ENCODE measurements at places on chromosomes 7 and 10. TPM values are rescaled to one million over a fixed set of nuclear protein-coding genes. Genes with fewer than 3 reads are reported as not detected.

The SHTN1 gene
- total RNA-seq, result 6.1 TPM

GRCh38 chr7:128189231-128189930, 51.7 kb upstream of the LEP start:
- DNase-seq, result peak; percentile 30
- H3K36me3 ChIP-seq, result no peaks in the 10 kb centered on the region
- H3K4me3 ChIP-seq, result no peak overlapping the region
- H3K4me1 ChIP-seq, result no peaks in the 10 kb centered on the region
- H3K27me3 ChIP-seq, result no peaks in the 10 kb centered on the region

DNA sequence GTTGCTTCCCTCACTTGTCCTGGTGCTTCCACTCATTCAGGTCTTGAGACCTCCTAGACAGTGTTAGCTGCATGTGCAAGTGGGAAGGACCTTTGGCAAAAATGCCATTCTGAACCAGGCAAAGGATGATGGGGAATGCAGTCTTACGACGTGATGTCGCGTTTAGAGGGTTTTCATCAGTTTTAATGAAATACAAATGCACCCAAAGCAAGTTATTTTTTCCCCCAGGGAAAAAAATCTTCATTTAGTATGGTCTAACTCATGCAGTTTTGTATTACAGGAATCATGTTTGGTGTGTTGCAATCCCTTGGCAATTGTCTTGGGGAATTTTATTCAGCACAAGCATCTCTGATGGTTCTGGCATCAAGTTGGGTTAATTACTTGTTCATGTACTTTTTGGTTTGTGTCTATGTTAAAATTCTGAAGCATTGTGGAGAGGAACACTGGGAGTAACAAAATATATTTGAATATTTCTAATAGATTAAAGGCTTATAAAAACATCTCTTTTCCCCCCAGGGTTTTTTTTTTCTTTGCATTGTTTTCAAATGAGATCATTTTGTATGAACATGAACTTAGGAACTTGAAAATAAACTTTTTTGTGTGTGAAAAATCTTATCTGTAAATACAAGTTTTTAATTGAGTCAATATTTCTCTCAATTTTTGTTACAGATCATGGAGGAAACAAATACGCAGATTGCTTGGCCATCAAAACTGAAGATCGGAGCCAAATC, 188.9 kb downstream of the BICC1 start:
- H3K36me3 ChIP-seq, result no peaks in the 10 kb centered on the region
- peak overlapping the region; percentile 60 for H3K27ac ChIP-seq
- no peaks in the 10 kb centered on the region for H3K4me1 ChIP-seq
- no peaks in the 10 kb centered on the region for H3K27me3 ChIP-seq
- no peak overlapping the region for H3K4me3 ChIP-seq

GRCh38 chr7:155667241-155667829, 22.9 kb downstream of the RBM33 start:
- no peak overlapping the region for H3K27ac ChIP-seq
- no peaks in the 10 kb centered on the region for H3K27me3 ChIP-seq
- peaks cover 12% of the 10 kb centered on the region for H3K36me3 ChIP-seq
- H3K4me3 ChIP-seq, result no peak overlapping the region
- DNase-seq, result no peak
- H3K4me1 ChIP-seq, result peaks cover 76% of the 10 kb centered on the region

All from sigmoid colon (tissue), 7 donors.